Inflammatory macrophage (primary cell): ENCODE measurements at places on chromosomes 1 and 21.
A peak's percentile ranks its signal among the peaks of the same experiment; 100 is the strongest.

DNA sequence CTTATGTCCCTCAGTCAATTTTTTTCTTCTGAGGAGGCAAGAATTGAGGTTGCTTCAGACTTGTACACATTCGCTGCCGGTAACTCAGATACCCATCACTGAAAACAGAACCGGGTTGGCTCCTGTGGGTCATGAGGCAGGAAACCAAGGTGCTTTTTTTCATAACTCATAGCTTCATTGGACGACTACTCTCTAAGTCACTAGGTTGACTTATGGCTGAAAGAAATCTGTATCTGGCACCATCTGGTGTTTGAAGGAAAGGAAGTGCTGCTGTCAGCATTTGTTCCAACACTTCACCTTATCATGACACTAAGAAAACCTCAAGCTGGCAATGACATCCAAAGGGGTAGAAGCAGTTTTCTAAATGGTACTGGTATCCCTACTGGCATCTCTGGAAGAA, 82.3 kb downstream of the TBX19 start:
- DNase-seq = no peak

DNA sequence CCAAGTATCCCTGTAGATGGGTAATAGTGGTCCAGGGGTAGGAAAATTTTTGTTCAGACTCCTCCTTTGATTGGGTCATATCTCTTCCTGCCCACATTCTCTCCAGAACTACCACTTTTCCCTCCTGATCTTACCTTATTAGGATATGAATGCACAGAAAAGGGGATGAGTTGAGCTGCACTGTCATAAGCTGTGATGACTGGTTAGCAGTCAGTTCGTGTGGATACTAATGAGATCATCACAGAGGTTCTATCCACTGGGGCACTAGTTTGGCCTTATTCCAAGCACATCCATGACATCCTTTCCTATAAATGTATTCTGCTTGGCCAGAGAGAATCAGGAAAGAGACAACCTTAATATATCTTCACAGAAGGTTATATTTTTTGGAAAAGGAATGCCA, 22.1 kb upstream of the TBX15 start:
- DNase-seq = no peak

DNA sequence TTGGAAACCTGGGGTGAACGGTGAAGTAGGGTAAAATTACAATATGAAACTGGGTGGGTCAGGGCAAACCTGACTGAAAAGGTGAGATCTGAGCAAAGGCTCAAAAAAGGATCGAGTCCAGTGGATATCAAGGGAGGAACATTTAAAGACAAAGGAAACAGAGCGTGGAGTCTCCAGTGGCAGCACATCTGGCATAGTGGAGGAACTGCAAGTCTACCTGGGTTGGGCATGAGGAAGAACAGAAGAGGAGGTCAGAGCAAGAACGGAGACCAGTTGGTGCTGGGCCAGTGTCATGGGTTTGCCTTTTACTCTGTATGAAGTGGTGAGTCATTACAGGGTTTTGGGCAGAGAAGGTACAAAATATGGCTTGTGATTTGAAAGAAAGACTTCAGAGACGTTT, 163.7 kb downstream of the NTPCR start:
- peak; percentile 38 for DNase-seq

- no peak for DNase-seq
Observed at GRCh38 chr1:206566999-206567398, 45.3 kb downstream of the EIF2D start.

GRCh38 chr1:201890223-201890622, 1.5 kb downstream of the SHISA4 start:
- no peak for DNase-seq

DNA sequence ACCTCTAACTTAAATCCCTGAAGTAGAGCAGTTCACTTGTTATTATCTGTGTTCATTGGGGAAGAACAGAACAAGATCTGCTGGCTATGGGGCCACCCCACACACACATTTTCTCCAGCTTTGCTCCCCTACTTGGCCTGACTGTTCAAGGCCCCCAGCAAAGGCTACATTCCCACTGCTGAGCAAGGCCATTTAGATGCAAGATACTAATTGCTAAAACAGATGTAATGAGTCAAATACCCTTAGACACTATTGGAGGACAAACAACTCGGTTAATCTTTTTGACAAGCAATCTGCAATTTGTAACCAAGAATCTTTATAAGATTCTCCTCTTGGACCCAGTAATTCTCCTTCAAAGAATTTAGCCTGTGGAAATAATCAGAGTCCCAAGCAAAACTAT, 67.7 kb downstream of the NAV1 start:
- DNase-seq = no peak

DNA sequence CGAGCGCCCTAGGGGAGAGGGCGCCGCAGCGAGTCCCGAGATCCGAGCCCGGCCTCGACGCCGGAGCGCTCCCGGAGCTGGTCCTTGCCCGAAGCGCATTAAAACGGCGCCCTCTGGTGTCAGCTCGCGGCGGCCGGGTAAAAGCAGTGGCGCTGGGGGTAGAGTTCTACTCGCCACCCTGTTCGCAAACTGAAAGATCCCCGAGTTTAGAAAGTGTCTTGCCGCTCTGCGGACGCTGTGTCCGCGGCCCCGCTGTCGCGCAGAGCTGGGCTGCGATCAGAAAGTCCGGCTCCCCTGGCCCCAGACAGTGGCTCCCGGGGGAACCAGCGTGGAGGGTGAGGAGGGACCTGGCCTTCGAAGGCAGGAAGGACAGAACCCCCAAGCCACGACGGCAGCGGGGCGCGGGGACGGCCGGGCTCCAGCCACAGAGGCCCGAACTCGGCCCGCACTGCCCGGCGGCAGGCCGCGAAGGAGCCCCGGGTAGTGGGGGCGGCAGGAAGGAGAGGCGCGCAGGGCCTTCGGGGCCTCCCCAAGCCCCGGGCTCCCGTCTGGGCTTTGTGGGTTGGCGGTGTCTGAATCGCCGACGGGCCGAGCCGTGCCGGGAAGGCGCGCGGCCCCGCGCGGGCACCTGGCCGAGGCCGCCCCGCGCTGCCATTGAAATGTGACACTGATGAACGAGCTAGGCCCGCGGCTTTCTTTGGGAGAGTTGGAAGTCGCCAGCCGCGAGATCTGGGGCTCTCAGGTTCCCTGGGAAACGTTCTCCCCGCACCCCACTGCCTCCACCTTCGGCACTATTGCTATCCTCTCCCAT, 39.1 kb upstream of the NFIA start:
- peak; percentile 80 for DNase-seq

DNA sequence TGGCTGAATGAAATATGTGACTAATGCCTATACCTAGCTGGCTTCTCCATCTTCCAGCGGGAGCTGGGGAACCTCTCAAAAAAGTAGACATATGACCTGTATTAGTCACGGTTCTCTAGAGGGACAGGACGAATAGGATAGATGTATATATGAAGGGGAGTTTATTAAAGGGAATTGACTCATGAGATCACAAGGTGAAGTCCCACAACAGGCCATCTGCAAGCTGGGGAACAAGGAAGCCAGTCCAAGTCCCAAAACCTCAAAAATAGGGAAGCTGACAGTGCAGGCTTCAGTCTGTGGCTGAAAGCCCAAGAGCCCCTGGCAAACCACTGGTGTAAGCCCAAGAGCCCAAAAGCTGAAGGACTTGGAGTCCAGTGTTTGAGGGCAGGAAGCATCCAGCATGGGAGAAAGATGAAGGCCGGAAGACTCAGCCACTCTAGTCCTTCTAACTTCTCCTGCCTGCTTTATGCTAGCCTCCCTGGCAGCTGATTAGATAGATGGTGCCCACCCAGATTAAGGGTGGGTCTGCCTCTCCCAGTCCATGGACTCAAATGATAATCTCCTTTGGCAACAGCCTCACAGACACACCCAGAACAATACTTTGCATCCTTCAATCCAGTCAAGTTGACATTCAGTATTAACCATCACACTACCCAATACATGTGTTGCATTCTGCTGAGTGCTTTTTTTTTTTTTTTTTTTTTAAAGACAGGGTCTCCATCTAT, 19.6 kb downstream of the OLIG1 start:
- peak; percentile 92 for DNase-seq

DNA sequence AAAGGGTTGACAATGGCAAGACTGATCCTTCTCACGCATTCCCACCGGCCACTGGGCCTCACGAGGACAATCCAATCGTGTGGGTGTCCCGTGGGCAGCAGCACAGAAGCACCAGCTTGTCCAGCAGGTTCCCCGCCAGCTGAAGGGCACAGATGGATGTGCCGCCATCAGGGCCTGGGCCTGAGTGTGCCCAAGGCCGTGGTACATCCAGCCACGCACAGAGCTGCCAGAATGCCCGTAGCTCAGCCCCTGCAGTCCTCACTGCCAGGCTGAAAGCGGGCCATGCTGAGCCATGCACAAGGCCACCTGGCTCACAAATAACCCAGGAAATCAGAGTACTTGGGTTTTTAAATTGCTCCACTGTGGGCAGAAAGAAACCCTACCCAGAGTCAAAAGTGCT, 7.0 kb downstream of the NPHP4 start:
- no peak for DNase-seq

- DNase-seq = peak; percentile 56
Observed at GRCh38 chr1:223662943-223663342, 2.6 kb downstream of the CAPN8 start.

DNA sequence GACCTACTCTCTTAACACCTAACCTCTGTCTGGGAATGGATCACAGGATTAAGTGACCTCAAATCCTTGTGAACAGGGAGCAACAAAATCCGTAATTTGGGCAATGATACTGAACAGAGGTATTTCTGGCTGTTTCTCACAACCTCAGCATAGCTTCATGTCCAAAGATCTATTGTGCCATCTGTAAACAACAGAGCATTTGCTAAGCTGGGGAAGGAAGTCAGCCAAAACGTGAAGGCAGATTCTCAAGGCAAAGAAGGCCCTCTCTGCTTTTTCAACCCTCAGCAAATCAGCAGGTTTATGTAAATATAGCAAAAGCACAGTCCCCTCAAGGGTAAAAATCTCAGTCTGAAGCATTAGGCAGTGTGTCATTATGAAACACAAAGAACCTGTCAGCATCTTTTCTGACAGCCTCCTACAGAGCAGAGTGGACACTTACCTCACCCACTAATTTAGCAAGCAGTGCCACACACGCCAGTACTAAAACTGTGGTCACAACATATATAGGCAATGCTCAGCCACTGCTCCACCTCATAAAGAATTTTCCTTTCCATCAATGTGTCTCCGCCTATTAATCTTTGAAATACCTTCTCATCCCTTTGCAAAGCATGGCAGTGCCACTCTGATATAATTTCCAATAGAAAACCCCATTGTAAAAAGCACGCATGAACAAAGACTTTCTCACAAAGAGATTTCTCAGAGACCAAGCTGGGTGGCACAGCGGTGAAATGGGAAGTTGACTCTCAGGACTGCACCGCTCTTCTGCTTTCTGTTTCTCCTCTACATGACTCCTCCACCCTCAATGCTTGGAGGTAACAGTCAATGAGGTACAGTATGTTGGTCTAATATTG, 188.0 kb downstream of the RERE start:
- DNase-seq = peak; percentile 50

- no peak for DNase-seq
Observed at GRCh38 chr1:119506941-119507340, at the start of gene HSD3B1. HSD3B1 (plus strand) TSS chr1:119507210; CDS start chr1:119507477, 267 bp downstream.

GRCh38 chr1:63746129-63746864, 27.5 kb upstream of the ROR1 start:
- peak; percentile 66 for DNase-seq

DNA sequence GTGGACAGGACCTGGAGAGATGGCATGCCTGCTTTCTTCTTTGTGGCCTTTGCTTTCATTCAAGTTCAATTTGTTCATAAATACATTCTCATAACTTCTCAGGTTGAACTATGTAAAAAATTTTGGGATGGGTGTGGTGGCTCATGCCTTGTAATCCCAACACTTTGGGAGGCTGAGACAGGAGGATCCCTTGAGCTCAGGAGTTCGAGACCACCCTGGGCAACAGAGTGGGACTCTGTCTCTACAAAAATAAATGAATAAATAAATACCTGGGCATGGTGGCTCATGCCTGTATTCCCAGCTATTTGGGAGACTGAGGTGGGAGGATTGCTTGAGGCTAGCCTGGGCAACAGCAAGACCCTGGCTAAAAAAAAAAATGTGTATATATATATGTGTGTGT, 2.1 kb downstream of the KIF1B start:
- no peak for DNase-seq

DNA sequence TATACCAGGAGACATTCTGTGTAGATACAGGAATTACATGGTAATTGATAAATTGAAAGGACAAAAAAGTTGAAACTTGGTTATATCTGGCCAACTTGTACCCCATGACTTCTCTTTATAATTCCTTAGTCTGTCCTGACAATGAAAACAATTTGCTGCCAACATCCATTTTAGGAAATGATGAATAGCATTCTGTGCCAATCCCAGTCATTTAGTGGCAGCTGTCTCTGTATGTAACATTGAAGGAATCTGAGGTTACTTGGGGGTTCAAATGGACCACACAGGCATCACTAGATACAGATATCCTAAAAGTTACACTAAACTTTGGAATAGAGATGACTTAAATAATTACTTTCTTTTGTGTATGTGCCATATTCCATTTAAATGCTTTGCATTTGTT, 38.2 kb downstream of the DHX9 start:
- DNase-seq = no peak

GRCh38 chr1:116716391-116716790, 37.8 kb upstream of the CD2 start:
- DNase-seq = no peak

- DNase-seq = peak; percentile 93
Observed at GRCh38 chr1:168110896-168111545, 25.7 kb downstream of the GPR161 start.

DNA sequence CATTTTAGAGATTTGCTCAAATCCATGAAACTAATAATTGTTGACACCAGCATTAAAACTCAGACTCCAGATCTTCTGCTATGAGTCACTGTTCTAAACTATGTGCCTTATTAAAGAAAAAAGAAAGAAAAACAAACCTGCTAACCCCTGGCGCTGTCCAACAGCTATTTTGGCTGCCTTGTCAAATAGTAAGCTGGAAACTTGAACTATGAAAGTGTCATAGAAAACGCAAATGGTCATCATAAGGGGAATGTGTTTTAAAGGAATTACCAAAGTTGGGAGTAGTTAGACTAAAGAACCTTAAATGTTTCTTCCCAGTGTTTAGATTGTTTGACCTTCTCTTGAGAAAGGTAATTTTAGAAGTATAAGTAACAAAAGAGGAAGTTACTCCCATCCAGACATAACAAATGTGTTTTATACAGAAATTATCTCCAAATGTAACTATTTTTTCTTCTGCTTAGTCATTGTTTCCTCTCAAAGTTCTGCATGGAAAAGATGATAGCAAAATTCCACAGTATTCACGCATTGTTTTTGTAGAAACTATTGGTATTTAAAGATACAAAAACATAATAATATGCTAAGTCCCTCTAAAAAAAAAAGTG, 272.4 kb downstream of the TPR start:
- no peak for DNase-seq

- no peak for DNase-seq
Observed at GRCh38 chr1:181344091-181344490, 139.2 kb upstream of the CACNA1E start.

- no peak for DNase-seq
Observed at GRCh38 chr1:216945538-216946080, 222.4 kb upstream of the ESRRG start.

DNA sequence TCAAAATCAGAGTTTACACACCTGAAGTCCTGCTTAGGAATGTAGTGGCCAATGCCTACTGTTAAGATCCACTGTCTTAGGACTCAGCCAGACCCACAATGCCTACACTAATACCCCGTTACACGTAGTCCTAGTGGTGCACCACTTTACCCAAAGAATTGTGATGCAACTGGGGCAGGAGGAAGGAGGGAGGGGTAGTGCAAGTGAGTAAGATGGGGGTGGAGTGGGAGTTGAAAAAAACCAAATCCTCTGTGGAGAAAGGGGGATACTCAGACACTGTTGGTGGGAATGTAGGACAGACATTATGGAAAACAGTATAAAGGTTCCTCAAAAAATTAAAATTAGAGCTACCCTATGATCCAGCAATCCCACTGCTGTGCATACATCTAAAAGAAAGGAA, 19.5 kb downstream of the GLIS1 start:
- DNase-seq = no peak

GRCh38 chr1:182146286-182146685, 84.8 kb upstream of the ZNF648 start:
- no peak for DNase-seq
